Dermis blood vessel endothelial cell (primary cell): ENCODE measurements at places on chromosomes 1 and 21.

DNA sequence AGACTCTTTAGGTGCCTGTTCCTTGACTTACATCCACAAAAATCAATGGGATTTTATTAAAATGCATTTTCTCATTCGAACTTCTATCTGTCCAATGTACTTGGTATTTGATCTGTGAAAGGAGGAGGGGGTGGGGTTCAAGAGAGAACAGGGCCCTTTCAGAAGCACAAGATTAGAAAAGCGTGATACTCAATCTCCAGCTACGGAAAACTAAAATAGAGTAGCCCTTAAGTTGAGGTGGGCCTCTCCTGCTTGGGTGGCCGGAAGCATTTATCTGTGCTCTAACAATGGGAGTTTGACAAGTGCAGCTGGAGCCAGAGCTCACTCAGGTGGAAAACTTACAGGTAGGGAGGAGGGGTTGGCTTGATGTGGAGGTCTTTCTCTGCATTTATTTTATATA, 462 bp upstream of the RXRG start:
- no peak for DNase-seq

DNA sequence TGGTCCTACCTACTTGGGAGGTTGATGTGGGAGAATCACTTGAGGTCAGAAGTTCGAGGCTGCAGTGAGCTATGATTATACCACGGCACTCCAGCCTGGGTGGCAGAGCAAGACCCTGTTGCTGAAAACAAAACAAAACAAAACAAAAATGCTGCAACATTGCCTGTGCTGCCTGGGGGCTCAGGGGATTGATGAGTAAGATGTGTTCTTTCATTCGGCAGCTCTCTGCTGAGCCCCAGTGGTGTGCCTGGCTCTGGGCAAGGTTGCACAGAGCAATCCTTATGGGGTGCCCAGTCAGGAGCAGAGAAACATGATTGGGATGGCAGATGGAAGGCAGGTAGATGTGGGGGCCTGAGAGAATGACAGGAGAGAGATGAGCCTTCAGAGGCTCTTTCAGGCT, 28.6 kb upstream of the KDM4A start:
- DNase-seq, result no peak

DNA sequence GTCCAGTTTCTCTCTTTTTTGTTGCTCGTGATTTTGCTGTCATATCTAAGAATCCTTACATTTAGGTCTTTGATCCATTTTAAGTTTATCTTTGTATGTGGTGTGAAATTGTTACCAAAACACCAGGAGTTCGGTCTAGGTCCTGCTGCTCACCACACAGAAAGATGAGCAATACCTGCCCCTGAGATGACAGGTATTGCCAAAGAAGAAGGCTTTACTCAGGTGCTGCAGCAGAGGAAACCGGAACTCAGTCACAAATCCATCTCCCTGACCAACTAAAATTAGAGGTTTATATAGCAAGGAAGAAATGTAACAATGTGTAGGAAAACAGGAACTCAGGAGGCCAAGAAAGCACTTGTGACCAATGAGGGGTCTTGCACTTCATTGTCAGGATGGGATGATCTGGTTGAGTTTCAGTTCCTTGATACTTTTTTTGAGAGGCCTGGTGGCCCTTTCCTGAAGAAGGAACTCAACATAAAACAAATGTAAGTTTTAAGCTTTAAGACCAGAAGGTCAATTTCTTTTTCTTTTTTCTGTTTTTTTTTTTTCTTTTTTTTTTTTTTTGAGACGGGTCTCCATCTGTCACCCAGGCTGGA, 16.5 kb upstream of the SETDB1 start:
- no peak for DNase-seq

DNA sequence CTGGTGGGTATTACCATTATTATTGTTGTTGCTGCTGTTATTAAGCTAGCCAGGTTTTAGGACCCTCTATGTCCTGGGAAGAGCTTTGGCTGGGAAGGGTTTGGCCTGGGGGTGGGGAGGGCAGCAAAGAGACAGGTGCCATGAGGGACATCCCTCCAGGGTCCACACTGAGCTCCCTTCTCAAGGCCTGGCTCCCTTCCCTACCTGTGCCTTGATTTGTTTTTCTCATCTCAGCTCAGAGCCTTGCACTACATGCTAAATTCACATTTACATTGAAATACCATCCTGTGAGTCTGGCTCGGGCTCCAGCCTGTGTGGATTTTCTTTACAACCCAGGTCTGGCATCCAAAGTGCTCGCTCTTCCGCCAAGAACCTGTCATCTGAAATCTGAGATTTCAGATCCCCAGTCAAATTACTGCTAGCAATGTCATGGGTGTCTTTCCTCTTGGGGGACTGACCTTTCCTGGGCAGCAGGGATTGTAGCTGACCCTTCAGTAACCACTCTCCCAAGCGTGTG, 536.3 kb downstream of the PTPRU start:
- no peak for DNase-seq

DNA sequence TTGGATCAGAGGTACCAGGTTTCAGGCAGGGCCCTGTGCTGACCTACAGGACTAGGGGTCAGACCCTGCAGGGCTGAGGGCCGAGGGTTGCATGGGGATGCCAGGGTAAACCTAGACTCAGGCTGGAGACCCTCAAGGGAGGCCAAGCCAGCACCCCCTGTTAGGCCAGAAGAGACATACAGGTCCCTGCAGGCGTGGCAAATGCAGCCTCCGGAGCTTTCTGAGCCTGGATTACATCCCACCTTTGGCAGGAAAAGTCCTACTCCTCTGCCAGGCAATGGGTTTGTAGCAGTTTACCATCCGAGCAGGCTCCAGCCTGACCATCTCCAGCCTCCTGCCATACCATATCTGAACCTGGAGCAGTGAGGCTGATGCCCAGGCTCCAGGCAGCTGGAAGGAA, 425.3 kb downstream of the NPHP4 start:
- no peak for DNase-seq
